ENCODE measurements at places on chromosomes 1 and 21.
A peak's percentile ranks its signal among the peaks of the same experiment; 100 is the strongest.

- DNase-seq, result no peak
- H3K36me3 ChIP-seq, result no peaks in the 10 kb centered on the region
- no peaks in the 10 kb centered on the region for H3K27me3 ChIP-seq
- no peak overlapping the region for H3K4me3 ChIP-seq
Observed at GRCh38 chr1:76677416-76678405, 189.6 kb upstream of the ST6GALNAC5 start.

DNA sequence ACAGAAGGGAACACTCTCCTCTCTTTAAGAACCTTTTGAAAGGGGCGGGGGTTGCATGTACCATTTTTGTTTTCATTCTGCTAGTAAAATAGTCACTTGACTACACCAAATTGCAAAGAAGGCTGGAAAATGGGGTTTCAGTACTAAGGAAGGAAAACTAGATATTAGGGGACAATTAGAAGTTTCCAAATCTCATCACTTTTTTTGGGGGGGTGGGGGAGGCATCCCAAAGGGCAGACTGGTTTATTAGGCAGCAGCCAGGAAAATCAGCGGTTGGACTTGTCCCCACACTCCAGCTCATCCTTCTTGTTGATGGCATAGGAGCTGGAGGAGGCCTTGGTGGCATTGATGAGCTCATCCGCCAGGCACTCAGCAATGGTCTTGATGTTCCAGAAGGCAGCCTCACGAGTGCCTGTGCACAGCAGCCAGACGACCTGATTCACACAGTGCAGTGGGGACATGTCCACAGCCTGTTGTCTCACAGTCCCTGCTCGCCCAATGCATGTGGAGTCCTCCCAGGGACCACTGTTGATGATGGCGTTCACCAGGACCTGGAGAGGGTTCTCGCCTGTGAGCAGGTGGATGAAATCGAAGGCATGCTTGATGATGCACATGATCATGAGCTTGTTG is 1.7 kb upstream of the TMEM50B start:
- no peaks in the 10 kb centered on the region for H3K36me3 ChIP-seq
- DNase-seq, result no peak
- no peak overlapping the region for H3K4me3 ChIP-seq
- no peak overlapping the region for H3K27ac ChIP-seq

GRCh38 chr1:106975944-106976343 is 80.5 kb upstream of the PRMT6 start:
- no peak for DNase-seq
- no peak overlapping the region for H3K4me3 ChIP-seq
- H3K36me3 ChIP-seq, result no peaks in the 10 kb centered on the region

- H3K4me3 ChIP-seq, result no peak overlapping the region
- DNase-seq, result no peak
Observed at GRCh38 chr1:200311256-200311655, 98.6 kb downstream of the ZNF281 start.

DNA sequence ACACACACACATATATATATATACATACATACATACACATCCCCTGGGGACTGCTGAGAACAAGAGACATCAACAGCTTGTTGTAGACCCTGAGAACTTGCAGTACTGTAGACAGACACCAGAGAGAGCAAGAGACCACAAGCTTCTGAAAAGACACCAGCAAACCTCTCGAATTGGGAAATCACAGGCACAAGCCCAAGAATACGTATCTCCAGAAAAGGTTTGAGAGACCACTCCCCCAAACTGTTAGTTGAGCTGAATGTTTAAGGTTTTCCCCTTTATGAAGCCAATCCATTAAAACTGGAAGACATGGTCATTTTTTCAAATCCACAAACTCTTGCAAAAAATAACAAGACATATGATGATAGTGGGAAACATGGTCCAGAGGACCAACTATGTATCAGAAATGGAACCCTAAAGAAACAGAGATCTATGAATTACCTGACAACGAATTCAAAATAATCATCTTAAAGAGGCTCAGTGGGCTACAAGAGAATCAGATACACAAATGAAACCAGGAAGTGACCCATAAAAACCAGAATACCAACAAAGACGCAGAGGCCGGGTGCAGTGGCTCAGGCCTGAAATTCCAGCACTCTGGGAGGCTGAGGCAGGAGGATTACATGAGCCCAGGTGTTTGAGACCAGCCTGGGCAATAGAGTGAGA is 45.1 kb downstream of the SLC2A1 start:
- H3K27me3 ChIP-seq, result no peaks in the 10 kb centered on the region
- H3K27ac ChIP-seq, result no peak overlapping the region
- H3K4me3 ChIP-seq, result no peak overlapping the region
- no peaks in the 10 kb centered on the region for H3K36me3 ChIP-seq
- H3K4me1 ChIP-seq, result no peaks in the 10 kb centered on the region
- peak; percentile 72 for DNase-seq

GRCh38 chr1:151342021-151342420 is 5.0 kb downstream of the RFX5 start:
- H3K4me3 ChIP-seq, result no peak overlapping the region
- no peaks in the 10 kb centered on the region for H3K27me3 ChIP-seq

GRCh38 chr1:100415498-100415778 is 63.1 kb downstream of the CDC14A start:
- no peak overlapping the region for H3K27ac ChIP-seq
- no peaks in the 10 kb centered on the region for H3K4me1 ChIP-seq
- no peak for DNase-seq
- H3K27me3 ChIP-seq, result no peaks in the 10 kb centered on the region

DNA sequence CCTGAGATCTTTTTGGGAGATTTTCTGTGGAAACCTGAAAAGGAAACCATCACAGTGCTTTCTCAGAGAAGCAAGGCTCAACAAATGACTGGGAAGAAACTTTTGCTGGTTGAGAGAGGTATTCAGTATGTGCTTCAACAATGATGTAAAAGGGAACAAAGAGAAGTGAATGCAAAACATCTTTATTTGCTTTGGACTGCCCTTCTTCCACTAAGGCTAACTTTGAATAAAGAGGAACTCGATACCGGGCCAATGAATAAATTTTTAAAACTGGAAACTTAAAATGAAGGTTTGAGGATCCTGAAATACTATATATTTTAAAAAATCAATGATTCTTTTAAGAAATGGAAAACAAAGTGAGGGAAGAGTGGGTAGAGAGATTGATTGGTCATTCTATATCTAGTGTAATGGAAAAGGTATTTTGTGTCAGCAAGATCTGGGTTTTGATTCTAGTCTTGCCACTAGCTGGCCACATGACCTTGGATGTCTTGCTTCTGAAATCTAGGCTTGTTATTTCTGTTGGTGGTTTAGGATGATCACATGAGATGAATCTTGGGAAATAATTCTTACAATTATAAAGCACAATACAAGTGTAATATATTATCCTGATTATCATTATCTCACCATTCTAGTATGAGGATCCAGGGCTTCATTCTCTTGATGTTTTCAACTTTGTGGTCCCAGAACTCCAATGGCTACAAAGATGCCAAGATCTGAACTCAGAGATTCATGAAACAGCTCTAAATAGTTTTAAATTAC is 34.6 kb upstream of the APOBEC4 start:
- H3K27ac ChIP-seq, result no peak overlapping the region
- DNase-seq, result no peak
- H3K27me3 ChIP-seq, result no peaks in the 10 kb centered on the region
- peaks cover 9% of the 10 kb centered on the region for H3K4me1 ChIP-seq
- no peaks in the 10 kb centered on the region for H3K36me3 ChIP-seq
- no peak overlapping the region for H3K4me3 ChIP-seq

DNA sequence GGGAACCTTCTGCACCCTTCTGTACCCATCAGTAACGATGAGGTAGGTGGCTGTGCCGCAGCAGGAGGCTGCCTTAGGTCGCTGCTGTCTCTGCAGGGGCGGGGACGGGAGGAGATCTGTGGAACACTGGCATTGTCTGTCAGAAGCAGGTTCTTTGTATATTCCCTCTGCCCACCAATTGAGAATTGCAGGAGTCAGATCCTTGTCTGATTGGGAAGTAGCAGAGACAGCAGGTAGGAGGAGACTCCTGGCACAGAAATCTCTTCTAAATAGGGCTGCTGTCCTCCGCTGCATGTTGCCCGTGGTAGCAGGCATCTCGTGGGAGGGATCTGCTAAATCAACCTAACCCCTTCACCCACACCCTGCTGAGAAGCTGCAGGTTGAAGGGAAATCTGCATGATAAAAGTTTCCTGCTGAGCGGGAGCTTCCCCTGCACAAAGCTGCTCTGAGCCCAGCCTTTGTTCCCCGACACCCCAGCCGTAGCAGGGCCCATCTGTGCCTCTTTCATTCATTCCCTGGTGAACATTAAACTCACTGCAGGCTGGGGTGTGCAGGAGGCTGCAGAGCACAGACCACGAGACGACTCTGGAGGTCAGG is 15.9 kb downstream of the SARS1 start:
- no peaks in the 10 kb centered on the region for H3K27me3 ChIP-seq
- DNase-seq, result no peak
- no peak overlapping the region for H3K4me3 ChIP-seq
- no peaks in the 10 kb centered on the region for H3K4me1 ChIP-seq

GRCh38 chr1:19884312-19884711 is 2.1 kb downstream of the OTUD3 start:
- no peak overlapping the region for H3K4me3 ChIP-seq
- H3K27me3 ChIP-seq, result no peaks in the 10 kb centered on the region
- H3K27ac ChIP-seq, result no peak overlapping the region

- H3K36me3 ChIP-seq, result no peaks in the 10 kb centered on the region
- H3K4me3 ChIP-seq, result no peak overlapping the region
Observed at GRCh38 chr1:45883658-45884057, 80.2 kb downstream of the MAST2 start.

- H3K4me3 ChIP-seq, result no peak overlapping the region
- H3K4me1 ChIP-seq, result no peaks in the 10 kb centered on the region
- H3K36me3 ChIP-seq, result no peaks in the 10 kb centered on the region
- H3K27me3 ChIP-seq, result no peaks in the 10 kb centered on the region
Observed at GRCh38 chr1:64884261-64885040, 81.9 kb downstream of the JAK1 start.

DNA sequence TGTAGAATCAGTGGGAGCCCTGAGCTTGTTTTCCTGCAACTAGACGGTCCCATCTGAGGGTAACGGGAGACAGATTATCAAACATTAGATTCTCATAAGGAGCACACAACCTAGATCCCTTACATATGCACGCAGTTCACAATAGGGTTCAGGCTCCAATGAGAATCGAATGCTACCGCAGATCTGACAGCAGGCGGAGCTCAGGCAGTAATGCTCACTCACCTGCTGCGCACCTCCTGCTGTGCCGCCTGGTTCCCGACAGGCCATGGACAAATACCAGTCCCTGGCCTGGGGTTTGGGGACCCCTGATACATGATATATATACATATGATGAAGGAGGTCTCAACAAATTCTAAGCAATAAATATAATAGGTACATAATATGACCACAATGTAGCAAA is 19.7 kb upstream of the SMIM12 start:
- H3K4me1 ChIP-seq, result no peaks in the 10 kb centered on the region
- no peaks in the 10 kb centered on the region for H3K27me3 ChIP-seq
- no peak overlapping the region for H3K4me3 ChIP-seq
- no peak overlapping the region for H3K27ac ChIP-seq
- DNase-seq, result peak; percentile 13

GRCh38 chr1:216710055-216710454 is 13.2 kb downstream of the ESRRG start:
- H3K36me3 ChIP-seq, result no peaks in the 10 kb centered on the region
- no peak overlapping the region for H3K27ac ChIP-seq
- H3K4me1 ChIP-seq, result no peaks in the 10 kb centered on the region
- DNase-seq, result no peak
- H3K27me3 ChIP-seq, result no peaks in the 10 kb centered on the region

- no peak overlapping the region for H3K27ac ChIP-seq
- H3K27me3 ChIP-seq, result no peaks in the 10 kb centered on the region
- DNase-seq, result no peak
- H3K4me1 ChIP-seq, result no peaks in the 10 kb centered on the region
- no peaks in the 10 kb centered on the region for H3K36me3 ChIP-seq
Observed at GRCh38 chr1:200873671-200874397, 1.1 kb downstream of the GPR25 start.

GRCh38 chr21:26842300-26842699 is 2.9 kb downstream of the ADAMTS1 start:
- no peak overlapping the region for H3K27ac ChIP-seq
- no peaks in the 10 kb centered on the region for H3K27me3 ChIP-seq
- no peaks in the 10 kb centered on the region for H3K4me1 ChIP-seq
- DNase-seq, result no peak

- peak; percentile 52 for DNase-seq
- peaks cover 2% of the 10 kb centered on the region for H3K27me3 ChIP-seq
- H3K27ac ChIP-seq, result no peak overlapping the region
- no peaks in the 10 kb centered on the region for H3K36me3 ChIP-seq
Observed at GRCh38 chr1:34924759-34925555, 4.5 kb downstream of the DLGAP3 start.

DNA sequence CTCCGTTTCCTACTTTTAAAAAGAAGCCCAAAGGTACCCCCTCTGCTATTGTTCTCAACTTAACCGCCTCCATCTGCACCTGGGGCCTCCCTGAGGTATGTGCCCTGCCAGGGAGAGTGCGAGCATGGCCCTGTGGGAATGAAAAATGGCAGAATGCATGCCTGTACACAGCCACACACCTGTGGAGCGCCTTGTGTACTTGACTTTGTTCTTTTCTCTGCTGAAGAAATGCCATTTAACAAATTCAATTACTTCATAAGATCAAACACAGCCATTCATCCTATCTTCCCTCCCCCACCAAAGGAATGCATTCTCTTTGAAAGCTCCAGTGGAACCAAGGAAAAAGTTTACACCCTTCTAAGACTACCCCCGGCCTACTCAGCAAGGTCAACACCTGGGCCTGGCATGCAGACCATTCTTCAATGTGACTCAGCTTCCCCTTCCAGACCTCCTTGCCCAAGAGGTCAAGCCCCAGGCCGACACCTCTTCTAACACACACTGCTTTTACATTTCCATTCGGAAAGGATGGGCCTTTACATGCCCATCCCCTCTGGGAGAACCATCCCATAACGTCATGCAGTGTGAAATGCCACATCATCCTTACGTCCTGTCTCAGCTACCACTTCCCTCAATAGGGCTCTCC is 123.7 kb downstream of the SMYD2 start:
- H3K4me1 ChIP-seq, result peaks cover 33% of the 10 kb centered on the region
- DNase-seq, result peak; percentile 70
- H3K27ac ChIP-seq, result peak overlapping the region; percentile 36
- H3K27me3 ChIP-seq, result no peaks in the 10 kb centered on the region

DNA sequence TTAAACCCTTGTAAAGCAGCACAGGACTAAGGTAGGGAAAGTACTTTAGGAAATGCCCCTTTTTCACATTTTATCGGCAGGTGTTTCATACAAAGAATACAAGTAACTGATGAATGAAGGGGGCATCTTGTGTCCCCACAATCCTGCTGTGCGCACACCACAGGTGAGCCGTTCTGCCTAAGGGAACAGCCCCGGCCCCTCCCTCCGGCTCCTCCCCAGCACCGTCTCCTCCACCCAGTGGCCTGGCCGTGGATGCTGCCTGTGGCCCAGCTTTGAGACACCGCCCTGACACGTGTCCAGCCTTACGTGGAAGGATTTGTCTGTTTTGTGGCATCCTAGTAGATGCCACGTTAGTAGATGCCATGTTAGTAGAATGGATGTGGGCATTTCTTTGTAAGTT is 12.8 kb downstream of the FAAP20 start:
- no peak overlapping the region for H3K4me3 ChIP-seq
- no peaks in the 10 kb centered on the region for H3K36me3 ChIP-seq
- DNase-seq, result no peak
- no peak overlapping the region for H3K27ac ChIP-seq

- no peaks in the 10 kb centered on the region for H3K4me1 ChIP-seq
- no peak for DNase-seq
- H3K27ac ChIP-seq, result no peak overlapping the region
- H3K27me3 ChIP-seq, result peaks cover 2% of the 10 kb centered on the region
- no peaks in the 10 kb centered on the region for H3K36me3 ChIP-seq
- no peak overlapping the region for H3K4me3 ChIP-seq
Observed at GRCh38 chr1:53737648-53738204, 1.2 kb downstream of the GLIS1 start.

Data from Caco-2 (cell line).